Stimulated activated CD8-positive, alpha-beta memory T cell treated with anti-CD3 and anti-CD28 coated beads, Interleukin-15, amount 100 ng/mL, for 48 hours (primary cell): ENCODE measurements at places on chromosomes 12 and 14.

DNA sequence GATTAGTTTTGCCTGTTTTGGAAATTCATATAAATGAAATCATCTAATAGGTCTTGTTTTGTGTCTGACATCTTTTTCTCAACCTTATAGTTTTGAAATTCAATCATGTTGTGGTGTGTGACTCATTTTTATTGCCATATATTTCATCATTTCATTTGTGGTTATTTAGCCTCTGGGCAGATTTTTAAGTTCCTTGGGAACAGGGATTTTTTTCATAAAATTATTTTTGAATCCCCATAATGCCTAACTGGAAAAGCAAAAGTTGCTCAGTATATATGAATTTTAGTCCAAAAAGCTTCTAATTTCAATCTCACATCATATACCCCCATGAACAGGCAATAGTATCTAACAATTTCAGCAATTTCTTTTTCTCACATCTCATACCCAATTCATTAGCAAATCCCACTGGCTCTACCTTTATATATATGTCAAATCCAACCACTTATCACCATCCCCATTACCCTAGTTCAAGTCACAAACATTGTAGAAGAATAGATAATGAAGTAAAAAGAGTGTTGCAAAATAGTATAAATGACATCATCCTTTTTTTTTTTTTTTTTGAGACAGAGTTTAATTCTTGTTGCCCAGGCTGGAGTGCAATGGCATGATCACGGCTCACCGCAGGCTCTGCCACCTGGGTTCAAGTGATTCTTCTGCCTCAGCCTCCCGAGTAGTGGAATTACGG lies 2.6 kb upstream of the OR6J1 start:
- DNase-seq = no peak

DNA sequence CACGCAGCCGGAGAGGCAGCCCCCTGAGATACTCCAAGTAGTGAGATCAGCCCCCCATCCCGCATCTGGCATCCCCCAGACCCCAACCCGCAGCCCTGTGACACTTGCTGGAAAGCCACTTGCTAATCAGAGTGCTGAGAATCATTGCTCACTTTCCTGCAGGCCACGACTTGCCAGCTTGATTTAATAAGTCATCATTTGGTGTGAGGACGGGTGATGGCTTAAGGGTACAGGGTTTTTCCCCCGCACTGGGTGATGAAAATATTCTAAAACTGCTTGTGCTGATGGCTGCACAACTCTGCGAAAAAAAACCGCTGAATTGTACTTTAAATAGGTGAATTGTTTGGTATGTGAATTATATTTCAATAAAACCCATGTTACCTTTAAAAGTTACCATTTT lies 171.2 kb downstream of the FOXN3 start:
- DNase-seq = no peak

DNA sequence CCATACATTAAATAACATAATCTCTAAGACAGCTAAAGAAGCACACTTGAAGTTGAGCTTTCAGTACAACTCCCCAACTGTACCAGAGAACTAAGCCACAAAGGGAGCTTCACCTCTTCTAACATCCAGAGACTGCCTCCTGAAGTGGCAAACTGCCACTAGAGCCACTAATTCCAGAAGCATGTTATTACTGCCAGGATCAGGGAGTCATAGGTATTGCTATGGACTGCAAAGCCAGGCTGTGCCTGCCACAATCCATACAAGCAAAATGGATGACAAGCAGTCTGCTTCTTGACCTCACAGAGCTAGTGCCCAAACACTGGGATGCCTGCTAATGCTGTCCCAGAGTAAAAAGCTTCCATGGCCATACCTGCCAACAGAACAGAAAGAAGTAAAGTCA lies 160.1 kb downstream of the STXBP6 start:
- DNase-seq = no peak

- no peak for DNase-seq
Measured at GRCh38 chr12:23556661-23557060, 392.8 kb downstream of the SOX5 start.

- DNase-seq = peak; percentile 32
Measured at GRCh38 chr14:77067632-77068516, 30.2 kb upstream of the CIPC start.

DNA sequence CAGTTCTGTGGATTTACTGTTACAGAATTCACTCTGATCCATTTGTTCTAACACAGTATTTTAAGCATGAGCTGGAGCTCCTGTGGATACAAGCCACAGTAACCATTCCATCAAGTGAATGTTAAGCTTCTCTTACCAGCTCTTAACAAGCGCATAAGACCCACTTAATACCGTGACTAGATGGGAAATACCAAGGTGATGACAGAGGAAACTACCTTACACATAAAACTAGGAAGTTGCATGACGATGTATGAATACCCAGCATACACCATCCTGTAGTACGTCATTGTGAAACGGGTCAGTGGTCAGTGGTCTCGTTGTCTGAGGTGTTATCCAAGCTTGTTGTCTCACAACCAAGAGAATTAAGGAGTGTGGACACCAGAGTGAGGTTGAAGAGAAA lies 2.0 kb upstream of the GALC start:
- no peak for DNase-seq

- DNase-seq = no peak
Measured at GRCh38 chr12:124699909-124700308, 132.5 kb upstream of the NCOR2 start.

- DNase-seq = no peak
Measured at GRCh38 chr14:77730976-77731497, 23.1 kb downstream of the SLIRP start.

- no peak for DNase-seq
Measured at GRCh38 chr12:3049611-3050249, 27.4 kb upstream of the TSPAN9 start.

GRCh38 chr14:93926245-93926872 lies 785 bp upstream of the FAM181A start:
- no peak for DNase-seq

DNA sequence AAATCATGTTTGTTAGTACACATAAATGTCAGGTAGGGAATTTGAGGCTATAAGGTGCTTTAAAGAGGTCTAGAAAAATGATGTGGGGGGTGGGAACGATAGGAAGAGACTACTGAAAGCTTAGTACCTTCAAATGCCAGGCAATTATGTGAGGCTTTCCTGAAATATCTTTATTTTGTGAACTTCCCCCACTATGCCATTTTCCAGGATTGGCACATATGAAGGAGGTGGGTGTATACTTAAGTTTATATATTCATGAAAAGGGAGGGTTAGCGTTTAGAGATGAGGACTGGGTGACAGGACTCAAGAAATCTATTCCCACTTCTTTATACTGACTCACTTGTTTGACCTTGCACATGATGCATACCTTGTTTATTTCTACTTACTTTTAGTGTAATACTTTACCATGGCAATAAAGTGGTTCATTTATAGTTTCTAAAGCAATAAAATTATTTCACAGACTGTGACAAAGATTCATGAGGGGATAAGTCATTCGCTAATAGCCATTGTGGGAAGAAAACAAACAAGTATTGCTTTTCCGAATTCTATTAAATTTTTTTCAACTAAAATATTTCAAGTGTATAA lies 77.1 kb downstream of the PLEKHA5 start:
- DNase-seq = no peak

GRCh38 chr14:93029911-93030508 lies 85.7 kb downstream of the ITPK1 start:
- DNase-seq = no peak

- no peak for DNase-seq
Measured at GRCh38 chr14:91257328-91258010, 13.0 kb upstream of the GPR68 start.

DNA sequence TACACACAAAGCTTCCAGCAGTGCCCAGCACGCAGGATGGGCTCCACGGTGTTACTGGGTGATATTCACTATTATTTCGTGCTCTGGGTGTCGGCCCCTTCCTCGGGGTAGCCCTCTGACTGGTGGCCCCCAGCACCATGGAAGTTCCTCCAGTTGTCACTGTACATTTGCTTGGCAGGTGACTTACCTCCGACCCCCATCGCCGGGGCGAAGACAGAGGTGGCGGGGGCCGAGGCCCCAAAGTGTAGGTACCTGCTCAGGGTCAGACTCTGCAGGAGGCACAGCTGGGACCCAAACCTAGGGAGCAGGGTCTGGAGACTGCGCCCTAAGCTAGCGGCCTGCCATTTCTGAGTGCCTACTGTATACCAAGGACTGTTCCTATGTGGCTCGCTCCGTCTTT lies 98.9 kb downstream of the RFLNA start:
- DNase-seq = no peak
